ENCODE measurements at places on chromosomes 5 and 9.

GRCh38 chr9:70902171-70902570 is 219.2 kb downstream of the TRPM3 start:
- H3K27ac ChIP-seq: no peak overlapping the region
- no peak overlapping the region for H3K4me3 ChIP-seq
- H3K27me3 ChIP-seq: no peaks in the 10 kb centered on the region
- H3K36me3 ChIP-seq: no peaks in the 10 kb centered on the region

DNA sequence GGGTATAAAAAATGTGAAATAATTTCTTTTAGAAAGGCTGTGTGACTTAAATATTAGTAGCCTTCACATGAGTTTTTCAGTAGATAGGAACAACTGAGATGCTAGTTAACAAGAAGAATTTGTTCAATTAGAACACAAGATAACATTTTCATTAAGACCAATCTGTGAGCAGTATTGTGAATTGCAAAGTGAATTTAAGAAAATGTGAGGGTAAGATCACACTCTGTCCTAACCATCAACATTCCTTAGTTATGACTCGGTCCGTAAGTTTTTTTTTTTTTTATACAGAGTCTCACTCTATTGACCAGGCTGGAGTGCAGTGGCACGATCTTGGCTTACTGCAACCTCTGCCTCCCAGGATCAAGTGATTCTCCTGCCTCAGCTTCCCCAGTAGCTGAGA is 180.2 kb upstream of the EGFLAM start:
- peaks cover 4% of the 10 kb centered on the region for H3K27me3 ChIP-seq
- H3K36me3 ChIP-seq: no peaks in the 10 kb centered on the region
- H3K27ac ChIP-seq: no peak overlapping the region
- no peaks in the 10 kb centered on the region for H3K4me1 ChIP-seq
- no peak for DNase-seq

DNA sequence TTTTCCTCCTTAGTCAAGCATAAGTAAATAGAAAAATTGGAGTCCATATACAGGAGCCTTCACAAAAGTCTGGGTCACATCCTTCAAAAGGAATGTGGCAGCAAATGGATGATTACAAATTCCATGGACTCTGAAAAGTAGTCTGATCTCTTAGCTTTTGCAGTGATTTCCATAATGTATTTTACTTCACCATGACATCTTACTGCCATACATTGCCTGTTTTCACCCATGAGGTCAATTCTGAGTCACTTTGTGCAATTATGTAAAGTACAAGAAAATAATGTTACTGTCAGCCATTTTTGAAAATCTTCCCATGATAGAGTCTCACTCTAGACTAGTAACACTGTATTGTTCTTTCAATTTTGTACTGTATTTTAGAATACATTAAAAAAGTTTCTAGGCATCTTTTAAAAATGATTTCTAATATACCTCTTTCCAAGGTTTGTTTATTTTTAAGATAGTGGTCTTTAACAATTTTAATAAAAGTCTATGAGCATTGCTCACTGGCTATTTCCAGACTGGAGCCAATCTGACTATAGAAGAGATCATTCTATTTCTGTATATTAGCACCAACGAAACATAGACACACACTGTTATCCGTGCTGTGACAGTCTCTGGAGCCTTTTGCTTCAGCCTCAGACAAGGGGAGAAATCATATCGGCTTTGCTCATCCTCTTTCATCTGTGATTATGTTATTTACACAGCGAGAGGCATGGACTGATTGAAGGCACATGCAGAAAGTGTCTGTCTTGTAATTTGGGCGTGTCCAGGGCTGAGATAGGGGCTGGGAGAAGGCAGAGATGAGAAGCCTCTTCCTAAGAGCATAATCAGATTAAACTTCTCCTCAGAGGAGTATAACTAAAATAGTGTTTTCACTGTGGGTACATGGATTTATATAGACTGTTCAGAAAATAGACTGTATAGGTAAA is 22.9 kb upstream of the ACTBL2 start:
- no peak overlapping the region for H3K4me3 ChIP-seq
- peaks cover under 1% of the 10 kb centered on the region for H3K27me3 ChIP-seq
- no peak overlapping the region for H3K27ac ChIP-seq
- no peak for DNase-seq
- no peaks in the 10 kb centered on the region for H3K4me1 ChIP-seq

DNA sequence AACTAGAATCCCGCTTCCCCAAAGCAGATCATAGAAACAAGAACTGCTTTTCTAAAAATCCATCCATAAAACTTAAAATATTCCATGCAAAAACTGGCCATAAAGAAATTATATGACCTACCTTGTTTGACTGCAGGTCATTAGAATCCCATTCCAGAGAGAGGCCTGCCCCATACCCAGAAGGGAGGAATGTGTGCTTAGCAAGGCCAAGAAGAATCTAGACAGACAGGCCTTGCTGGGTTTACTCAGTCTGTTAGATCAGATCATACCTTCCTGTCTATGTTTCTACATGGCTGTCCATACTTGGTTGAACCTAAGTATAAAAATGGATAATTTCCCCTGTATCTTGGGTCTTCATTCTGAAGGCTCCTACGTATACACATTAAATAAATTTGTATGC is 358.8 kb upstream of the TRPC7 start:
- no peaks in the 10 kb centered on the region for H3K27me3 ChIP-seq
- H3K4me3 ChIP-seq: no peak overlapping the region
- DNase-seq: no peak

- H3K27ac ChIP-seq: no peak overlapping the region
- no peaks in the 10 kb centered on the region for H3K4me1 ChIP-seq
- no peak for DNase-seq
- H3K36me3 ChIP-seq: peaks cover 26% of the 10 kb centered on the region
Measured at GRCh38 chr5:55650386-55650785, 61.7 kb downstream of the SLC38A9 start.

DNA sequence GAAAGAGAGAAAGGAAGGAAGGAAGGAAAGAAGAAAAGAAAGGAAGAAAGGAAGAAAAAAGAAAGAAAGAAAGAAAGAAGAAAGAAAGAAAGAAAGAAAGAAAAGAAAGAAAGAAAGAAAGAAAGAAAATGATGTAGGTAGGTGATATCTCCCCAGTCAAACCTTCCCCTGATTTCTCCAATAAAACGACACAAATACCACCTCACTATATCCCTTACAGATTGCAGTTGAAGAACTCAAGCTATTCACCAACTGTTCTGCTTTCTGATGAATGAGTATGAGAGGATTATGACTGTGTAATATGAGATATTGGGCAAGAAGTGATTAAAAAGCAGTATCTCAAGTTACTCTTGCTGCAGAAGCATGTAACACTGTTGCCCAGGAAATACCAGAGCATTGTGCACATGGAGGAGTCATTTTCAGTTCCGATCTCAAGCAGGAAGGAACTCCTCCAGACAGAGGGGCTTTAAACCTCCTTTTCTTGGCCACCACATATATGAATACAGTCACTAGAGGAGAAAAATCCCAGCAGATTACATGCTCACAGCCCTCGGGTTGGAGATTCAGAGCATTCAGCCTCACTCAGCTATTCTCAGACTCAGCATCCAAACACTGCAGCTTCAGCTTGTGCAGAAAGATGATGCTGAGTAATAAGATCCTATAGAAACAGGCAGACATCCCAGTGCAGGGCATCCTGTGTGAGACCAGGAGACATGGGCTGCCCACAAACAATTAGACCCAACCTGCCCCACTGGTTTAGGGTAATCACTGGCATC is 61.4 kb downstream of the UGCG start:
- peaks cover 41% of the 10 kb centered on the region for H3K4me1 ChIP-seq
- no peaks in the 10 kb centered on the region for H3K36me3 ChIP-seq
- peak; percentile 20 for DNase-seq
- peak overlapping the region; percentile 7 for H3K27ac ChIP-seq

DNA sequence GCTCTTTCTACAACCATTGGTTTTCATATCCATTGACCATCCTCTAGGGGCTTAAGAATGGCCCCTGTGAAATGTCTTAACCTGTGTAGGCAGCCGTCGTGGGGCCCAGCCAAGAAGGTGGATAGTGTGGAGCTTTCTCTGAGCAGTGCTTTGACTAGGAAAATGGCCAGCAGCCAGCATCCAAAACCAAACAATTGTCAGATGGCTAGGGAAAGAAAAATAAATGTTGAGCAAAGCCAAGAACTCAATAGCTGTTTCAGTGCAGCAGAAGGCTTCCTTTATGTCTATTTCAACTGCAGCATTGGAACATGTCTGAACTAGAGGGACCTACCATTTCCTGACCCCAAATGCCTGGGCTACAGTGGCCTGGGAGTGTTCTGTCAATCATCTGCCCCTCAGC is 374.9 kb downstream of the TLE4 start:
- H3K4me1 ChIP-seq: no peaks in the 10 kb centered on the region
- no peaks in the 10 kb centered on the region for H3K27me3 ChIP-seq
- DNase-seq: no peak
- H3K36me3 ChIP-seq: no peaks in the 10 kb centered on the region

DNA sequence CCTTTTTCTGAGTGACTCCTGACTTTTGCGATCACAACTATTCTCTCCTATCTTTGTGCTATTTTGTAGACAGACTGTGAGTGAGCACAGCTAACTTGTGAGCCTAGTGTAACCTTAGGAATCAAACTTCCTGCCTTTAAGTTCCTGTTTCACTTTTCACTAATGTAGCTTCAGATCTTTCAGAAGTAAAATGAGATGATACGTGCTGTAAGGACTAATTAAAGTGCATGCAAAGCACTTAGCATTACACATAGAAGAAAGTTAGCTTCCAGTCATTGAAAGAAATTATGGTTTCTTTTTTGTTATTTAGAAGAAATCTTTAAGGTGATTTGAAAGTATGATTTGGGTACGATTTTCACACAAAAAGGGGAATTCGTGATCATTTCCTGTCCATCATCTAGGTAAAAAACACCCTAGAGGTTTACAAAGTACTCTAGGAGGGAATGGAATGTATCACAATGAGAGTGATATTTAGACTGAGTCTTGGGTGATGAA is 122.7 kb downstream of the ST8SIA4 start:
- no peaks in the 10 kb centered on the region for H3K27me3 ChIP-seq
- DNase-seq: peak; percentile 45
- peak overlapping the region; percentile 79 for H3K27ac ChIP-seq
- peaks cover 35% of the 10 kb centered on the region for H3K4me1 ChIP-seq
- H3K36me3 ChIP-seq: peaks cover 8% of the 10 kb centered on the region

GRCh38 chr5:147966326-147966725 is 60.0 kb upstream of the C5orf46 start:
- H3K4me3 ChIP-seq: no peak overlapping the region
- H3K27me3 ChIP-seq: peaks cover 18% of the 10 kb centered on the region
- H3K4me1 ChIP-seq: no peaks in the 10 kb centered on the region

DNA sequence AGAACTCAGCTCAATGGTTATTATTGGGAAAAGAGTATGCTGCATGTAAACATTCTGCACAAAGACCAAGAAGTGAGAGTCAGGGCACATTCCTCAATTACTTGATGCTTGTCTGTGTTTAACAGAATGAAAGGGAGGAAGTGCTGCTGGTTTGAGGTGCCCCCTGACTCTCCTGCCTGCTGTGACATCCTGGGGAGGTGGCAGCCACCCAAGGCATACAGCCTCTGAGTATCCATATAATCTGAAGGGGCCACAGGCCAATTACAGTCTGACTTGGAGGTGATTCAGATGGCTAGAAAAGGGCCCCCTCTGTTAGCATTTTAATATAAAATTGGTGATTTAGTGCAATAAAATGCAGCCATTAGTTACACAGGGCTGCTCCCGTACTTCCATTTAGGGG is 313.8 kb downstream of the ASTN2 start:
- H3K27me3 ChIP-seq: no peaks in the 10 kb centered on the region
- H3K4me3 ChIP-seq: no peak overlapping the region
- H3K4me1 ChIP-seq: no peaks in the 10 kb centered on the region
- DNase-seq: no peak
- no peaks in the 10 kb centered on the region for H3K36me3 ChIP-seq
- no peak overlapping the region for H3K27ac ChIP-seq

DNA sequence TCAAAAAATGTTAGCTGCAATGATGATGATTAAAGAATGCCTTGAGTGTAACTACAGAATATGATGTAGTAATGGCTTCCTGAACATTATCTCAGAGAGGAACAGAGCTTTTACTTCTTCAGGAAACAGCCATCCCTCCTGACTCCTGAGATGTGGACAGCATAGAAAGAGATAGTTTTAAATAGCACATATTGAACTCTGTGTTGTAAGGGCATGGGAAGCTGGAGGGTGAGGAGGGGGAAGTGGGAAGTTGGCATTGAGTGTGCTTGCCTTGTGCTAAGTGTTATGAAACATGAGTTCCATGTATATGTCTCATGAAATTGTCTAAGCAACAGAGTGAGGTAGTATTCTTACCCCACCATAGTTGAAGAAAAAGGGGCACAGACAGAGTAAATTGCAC is 161.5 kb upstream of the SLC28A3 start:
- no peak overlapping the region for H3K27ac ChIP-seq
- no peak overlapping the region for H3K4me3 ChIP-seq
- no peaks in the 10 kb centered on the region for H3K27me3 ChIP-seq
- H3K36me3 ChIP-seq: no peaks in the 10 kb centered on the region
- DNase-seq: no peak
- H3K4me1 ChIP-seq: no peaks in the 10 kb centered on the region

DNA sequence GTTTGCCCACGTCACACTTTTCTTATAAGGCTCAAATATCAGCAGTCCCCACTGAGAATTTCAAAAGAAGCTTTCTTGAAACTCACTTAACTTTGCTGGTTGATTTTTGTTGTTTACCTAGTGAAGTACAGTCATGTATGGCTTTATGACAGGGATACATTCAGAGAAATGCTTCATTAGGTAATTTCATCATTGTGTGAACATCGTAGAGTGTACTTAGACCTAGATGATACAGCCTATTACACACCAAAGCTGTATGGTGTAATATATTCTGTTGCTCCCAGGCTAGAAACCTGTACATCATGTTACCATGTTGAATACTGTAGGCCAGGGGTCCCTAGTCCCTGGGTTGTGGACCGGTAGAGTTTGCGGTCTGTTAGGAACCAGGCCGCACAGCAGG is 177.0 kb downstream of the ARRDC3 start:
- H3K27me3 ChIP-seq: no peaks in the 10 kb centered on the region
- DNase-seq: no peak
- H3K36me3 ChIP-seq: no peaks in the 10 kb centered on the region

DNA sequence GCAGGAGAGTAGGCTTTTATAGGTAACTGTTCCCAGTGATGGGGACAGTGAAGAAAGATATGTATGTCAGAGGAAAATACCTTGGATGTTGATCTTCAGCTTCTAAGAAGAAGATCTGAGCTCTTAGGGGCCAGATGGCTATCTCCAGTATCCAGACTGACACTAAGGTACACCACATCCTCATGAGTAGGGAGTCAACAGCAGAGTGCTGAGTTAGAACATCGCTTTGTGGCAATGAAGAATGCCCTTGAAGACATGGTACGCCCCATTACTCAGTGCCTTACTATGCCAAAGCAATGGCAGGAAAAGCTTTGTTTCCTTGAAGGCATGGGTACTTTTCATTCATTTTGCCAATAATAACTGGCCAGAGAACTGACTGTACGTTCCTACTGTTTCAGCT is 263.7 kb downstream of the CEMIP2 start:
- no peak for DNase-seq
- no peak overlapping the region for H3K27ac ChIP-seq
- peaks cover 17% of the 10 kb centered on the region for H3K27me3 ChIP-seq

- H3K4me1 ChIP-seq: peaks cover 72% of the 10 kb centered on the region
- H3K27me3 ChIP-seq: no peaks in the 10 kb centered on the region
- no peaks in the 10 kb centered on the region for H3K36me3 ChIP-seq
- peak overlapping the region; percentile 80 for H3K4me3 ChIP-seq
- H3K27ac ChIP-seq: peak overlapping the region; percentile 53
- peak; percentile 59 for DNase-seq
Measured at GRCh38 chr9:135887585-135888050, 19.7 kb downstream of the CAMSAP1 start.

- H3K27me3 ChIP-seq: peaks cover 22% of the 10 kb centered on the region
- H3K36me3 ChIP-seq: no peaks in the 10 kb centered on the region
- H3K4me3 ChIP-seq: no peak overlapping the region
Measured at GRCh38 chr9:70105147-70105546, 61.5 kb downstream of the MAMDC2 start.
